ENCODE measurements at places on chromosomes 2 and 18.

GRCh38 chr2:120720746-120721375, 14.8 kb upstream of the GLI2 start:
- no peak for DNase-seq

GRCh38 chr2:112798979-112799975, 15.0 kb upstream of the IL1A start:
- DNase-seq = no peak

GRCh38 chr2:235749121-235749770, 255.4 kb downstream of the AGAP1 start:
- DNase-seq = no peak

GRCh38 chr2:168348076-168348475, 100.7 kb upstream of the STK39 start:
- DNase-seq = no peak

- no peak for DNase-seq
Observed at GRCh38 chr18:54926593-54927325, 32.5 kb downstream of the CCDC68 start.

GRCh38 chr2:145806546-145806945, 1286.6 kb upstream of the ZEB2 start:
- no peak for DNase-seq

GRCh38 chr18:1779587-1779986, 791.7 kb downstream of the METTL4 start:
- DNase-seq = no peak

- DNase-seq = no peak
Observed at GRCh38 chr2:202201220-202202160, 36.9 kb downstream of the SUMO1 start.

DNA sequence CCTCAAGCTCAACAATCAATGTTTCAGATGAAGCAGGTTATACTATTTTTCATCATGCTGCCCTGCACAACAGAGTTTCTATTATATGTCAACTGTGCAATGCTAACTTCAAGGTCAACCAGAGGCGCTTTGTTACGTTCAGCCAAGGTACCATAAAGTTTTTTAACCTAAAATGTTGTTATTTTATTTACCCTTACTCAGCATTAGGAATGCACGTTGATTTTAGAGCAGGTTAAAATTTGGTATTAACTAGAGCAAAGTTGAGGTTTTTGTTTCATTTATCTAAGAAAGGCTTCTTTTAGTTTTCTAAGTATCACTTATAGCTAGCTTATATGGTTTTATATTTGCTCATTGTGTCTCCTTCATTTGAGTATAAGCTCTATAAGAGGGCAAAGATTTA, 21.8 kb downstream of the ANKAR start:
- DNase-seq = no peak

- no peak for DNase-seq
Observed at GRCh38 chr2:26485725-26486418, 7.9 kb upstream of the OTOF start.

DNA sequence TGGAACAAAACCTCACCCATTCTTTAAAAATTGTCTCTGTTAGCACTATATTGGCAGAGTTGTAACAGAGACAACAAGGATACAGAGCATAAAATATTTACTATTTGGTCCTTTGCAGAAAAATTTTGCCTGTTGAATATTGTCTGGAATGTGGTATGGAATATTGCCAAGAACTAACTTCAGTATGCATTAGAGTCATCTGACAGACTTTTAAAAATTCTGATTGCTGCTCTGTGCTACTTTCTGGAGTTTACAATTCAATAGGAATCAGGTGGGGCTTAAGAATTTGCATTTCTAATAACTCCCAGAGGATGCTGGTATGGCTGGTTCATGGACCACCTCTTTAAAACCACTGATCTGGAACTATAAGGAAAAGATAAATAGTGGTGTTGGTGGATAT, 32.8 kb upstream of the NYAP2 start:
- DNase-seq = no peak

DNA sequence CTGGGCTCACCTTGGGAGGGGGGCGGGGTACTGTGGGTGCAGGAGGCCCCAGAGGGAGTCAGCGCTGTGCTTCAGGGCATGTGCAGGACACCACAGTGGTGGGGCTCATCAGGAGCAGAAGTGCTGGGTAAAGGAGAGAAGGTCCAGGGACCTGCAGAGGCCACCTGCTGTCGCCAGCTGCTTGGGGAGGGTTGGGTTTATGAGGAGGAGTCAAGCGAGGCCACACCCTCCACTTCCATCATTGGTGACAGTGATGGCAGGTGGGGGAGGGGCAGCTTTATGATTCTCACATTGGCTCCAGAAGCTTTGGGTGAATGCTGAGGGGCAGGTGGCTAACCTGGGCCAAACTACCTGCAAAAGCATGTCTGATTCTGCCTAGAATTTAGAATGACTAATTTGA, 392.6 kb downstream of the HRH4 start:
- no peak for DNase-seq

- DNase-seq = no peak
Observed at GRCh38 chr2:207847807-207848544, 78.3 kb upstream of the FZD5 start.

DNA sequence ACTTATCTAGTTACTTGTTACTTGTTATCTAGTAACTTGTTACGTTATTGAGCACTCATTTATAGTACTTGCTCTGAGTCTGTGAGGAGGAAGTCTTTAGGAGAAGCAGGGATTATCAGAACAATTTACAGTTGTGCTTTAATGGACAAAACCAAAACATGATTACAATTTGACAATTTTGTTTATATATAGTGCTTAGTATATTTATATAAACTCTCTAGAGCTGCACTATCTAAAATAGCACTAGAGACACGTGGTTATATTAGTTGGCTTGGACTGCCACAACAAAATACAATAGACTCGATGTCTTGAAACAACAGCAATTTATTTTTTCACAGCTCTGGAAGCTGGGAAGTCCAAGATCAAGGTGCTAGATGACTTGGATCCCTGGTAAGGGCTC, 78.4 kb downstream of the BMPR2 start:
- no peak for DNase-seq

DNA sequence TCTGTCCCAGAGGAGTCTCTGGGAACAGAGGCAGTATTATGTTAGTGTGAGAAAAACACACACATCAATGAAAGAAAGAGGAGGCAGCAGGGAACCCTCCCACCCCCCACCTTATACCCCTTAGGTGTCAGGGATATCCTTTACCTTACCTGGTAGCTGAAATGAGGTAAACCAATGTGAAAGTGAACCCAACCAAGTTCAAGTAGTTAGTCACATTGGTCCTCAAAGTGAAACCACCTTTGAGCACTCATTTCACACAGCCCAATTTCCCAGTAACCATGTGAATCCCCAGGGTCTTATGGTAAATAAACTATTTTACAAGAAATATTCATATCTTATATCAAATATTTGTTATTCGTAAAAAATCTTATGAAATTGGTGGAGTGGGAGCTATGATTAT, 377.8 kb downstream of the LRATD1 start:
- no peak for DNase-seq

- no peak for DNase-seq
Observed at GRCh38 chr2:4291430-4291829, 588.1 kb downstream of the DCDC2C start.

GRCh38 chr18:56825321-56825720, 174.2 kb downstream of the WDR7 start:
- DNase-seq = no peak

DNA sequence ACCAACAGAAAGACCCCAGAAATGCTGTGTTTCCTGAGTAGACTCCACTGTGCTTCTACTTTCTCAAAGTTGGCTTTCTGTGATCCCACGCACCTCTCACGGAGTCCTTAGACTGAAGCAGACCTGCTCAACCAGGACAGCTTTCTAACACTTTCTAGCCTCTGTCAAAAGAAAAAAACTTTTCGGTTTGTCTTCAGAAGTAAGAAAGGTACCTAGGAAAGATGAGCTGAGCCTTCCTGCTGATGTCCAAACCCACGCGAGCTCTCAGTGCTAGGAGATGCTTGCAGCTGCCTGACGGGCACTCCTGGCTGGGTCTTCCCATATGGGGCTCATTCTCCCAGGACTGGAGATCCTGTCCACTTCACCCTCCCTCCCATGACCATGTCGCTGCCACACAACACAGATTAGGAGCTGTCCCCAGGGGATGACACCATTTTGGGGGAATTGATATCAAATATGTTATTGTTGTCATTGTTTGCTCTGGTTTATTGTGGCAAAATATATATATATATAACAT, 49.2 kb upstream of the DAPL1 start:
- no peak for DNase-seq

DNA sequence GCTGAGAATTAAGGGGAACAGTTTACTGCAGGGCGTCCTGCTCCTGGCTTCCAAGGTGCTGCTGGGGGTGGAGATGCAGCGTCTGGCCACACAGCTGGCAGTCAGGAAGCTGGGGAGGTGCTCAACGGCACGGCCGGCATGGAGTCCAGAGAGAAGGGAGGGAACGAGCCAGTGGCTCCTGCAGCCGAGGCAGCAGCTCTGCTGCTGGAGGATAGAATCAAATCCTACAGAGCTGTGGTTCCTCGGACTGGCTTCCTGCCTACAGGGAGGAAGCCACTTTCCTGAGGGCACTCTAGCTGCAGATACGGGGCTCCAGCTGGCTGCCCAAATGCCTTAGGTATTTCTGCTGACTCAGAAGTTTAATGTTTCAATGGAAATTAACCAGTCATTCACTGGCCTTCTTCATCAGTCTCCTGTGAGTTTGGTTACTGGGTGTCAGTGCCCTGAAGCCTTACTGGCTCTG, 266.3 kb downstream of the TWIST2 start:
- no peak for DNase-seq

GRCh38 chr2:8984157-8984556, 19.3 kb downstream of the MBOAT2 start:
- DNase-seq = no peak

GRCh38 chr2:46955764-46956163, 40.2 kb upstream of the MCFD2 start:
- no peak for DNase-seq

- DNase-seq = no peak
Observed at GRCh38 chr2:10471046-10471571, 23.0 kb upstream of the ODC1 start.

GRCh38 chr18:36464126-36464651, 166.7 kb downstream of the FHOD3 start:
- no peak for DNase-seq

DNA sequence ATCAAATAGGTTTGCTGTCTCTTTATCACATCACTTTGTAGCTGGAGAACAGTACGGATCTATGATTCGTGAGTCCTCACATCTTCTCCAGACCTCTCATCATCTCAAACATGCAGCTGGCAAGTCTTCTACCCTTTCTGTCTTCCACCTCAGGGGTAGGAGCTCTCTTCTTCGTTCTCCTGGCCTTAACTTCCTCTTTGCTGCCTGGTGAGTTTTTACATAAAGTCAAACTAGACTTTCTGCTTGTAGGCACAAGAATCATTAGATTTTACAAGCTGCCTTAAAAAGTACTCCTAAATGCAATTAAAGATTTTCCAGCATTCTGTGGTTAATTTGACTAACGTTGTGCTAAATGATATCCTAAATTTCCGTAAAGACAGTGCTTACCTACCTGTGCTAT, 43.7 kb upstream of the TANK start:
- no peak for DNase-seq

- DNase-seq = no peak
Observed at GRCh38 chr2:60961457-60961856, 56.1 kb upstream of the PEX13 start.

GRCh38 chr2:15911686-15912085, 28.7 kb upstream of the MYCN start:
- no peak for DNase-seq

GRCh38 chr2:73717251-73717606, 19.9 kb downstream of the TPRKB start:
- DNase-seq = no peak

- DNase-seq = no peak
Observed at GRCh38 chr2:161857920-161858319, 216.1 kb downstream of the DPP4 start.

DNA sequence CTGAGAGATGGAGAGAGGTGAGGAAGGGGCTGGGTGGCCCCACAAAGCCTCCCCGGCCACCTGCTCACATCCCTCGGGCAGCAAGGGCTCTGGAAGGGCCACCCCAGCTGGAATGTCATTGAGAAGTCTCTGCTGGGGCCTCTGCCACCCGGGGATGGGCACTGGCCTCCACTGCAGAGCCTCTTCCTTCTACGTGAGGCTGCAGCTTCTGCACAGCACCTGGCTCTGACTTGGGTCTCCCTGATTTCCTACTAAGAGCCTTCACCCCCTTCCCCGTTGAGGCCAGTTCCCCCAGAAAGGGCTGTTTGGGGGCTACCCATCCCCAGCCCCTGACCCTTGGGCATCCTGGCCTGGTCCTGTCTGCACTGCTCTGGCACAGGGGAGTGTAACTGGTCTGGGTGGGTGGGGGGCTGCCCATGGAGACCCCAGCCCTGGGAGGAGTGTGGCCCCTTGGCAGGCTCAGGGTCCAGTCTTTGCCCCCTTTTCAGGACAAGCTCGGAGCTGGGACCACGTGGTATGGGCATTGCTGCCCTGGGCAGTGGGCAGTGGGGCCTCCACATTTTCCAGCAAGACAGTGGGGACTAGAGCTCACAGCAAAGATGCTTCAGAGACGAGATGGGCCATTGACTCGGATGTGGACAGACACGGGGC, 5.6 kb downstream of the PDCD1 start:
- no peak for DNase-seq

GRCh38 chr2:122237450-122237849, 482.0 kb downstream of the TSN start:
- no peak for DNase-seq

- DNase-seq = no peak
Observed at GRCh38 chr18:35088921-35089320, 47.7 kb downstream of the MAPRE2 start.

- DNase-seq = no peak
Observed at GRCh38 chr2:25304826-25305596, 36.7 kb downstream of the DNMT3A start.

GRCh38 chr2:223169830-223170605, 118.0 kb downstream of the KCNE4 start:
- no peak for DNase-seq

- DNase-seq = no peak
Observed at GRCh38 chr18:3453540-3454364, 3.8 kb downstream of the TGIF1 start.

DNA sequence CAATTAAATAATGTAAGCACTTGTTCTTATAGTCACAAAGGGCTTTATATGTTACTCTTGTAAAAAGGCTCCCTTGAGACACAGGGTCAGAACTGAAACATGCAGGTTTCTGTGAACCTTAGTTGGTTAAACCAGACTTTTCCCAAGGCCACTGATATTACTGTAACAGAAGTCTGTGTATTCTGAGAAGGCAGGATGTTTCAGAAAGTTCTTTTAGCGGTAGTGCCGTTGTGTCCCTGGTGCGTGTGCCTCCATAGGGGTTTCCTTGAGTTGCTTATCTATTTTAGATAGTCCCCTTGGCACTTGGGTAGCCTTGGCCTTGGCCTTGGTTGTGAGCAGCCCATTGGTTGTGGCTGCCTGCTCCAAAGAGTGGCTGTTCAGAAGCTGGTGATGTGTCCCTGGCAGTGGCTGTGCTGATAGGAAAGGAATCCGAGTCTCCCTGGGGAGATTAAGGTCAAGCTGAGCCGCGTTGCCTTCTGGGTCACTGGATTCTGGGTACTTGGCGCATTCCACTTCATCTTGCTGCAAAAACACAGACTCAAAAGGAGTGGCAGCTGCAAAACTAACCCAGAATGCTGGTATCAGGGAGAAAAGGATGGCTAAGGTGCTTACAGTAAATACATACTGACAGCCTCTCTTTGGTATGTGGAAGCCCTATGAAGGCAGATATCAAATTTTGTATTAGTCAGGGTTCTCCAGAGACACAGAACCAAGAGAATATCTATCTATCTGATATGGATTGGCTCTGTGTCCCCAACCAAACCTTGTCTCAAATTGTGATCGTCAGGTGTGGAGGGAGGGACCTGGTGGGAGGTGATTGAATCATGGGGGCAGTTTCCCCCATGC, 69.7 kb downstream of the FHOD3 start:
- no peak for DNase-seq
